ENCODE measurements at places on chromosomes 12 and 14. TPM values are rescaled to one million over a fixed set of nuclear protein-coding genes. Genes with fewer than 3 reads are reported as not detected.
A peak's percentile ranks its signal among the peaks of the same experiment; 100 is the strongest.

- ATAC-seq: no peak
These were observed 46.8 kb downstream of the KCNC2 start for GRCh38 chr12:75162845-75163244.

DNA sequence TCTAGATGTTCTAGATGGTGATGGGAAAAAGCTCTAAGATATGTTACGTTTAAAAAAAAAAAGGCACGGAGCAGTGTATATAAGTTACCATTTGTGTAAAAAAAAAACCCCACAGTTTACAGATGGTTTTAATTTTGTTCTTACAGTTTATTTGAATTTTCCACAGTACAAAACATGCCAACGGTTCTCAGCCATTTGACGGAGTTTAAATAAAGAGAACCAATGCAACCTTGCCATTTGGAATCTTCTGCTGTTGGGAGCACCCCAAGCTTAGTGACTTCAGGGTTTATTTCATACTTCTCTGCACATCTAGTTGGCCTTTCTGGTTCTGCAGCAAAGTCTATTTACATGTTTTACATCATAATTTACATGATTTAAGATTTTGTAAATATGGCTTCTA lies 7.7 kb upstream of the HPD start:
- ATAC-seq: peak; percentile 71

GRCh38 chr12:103207936-103208335 lies 250.5 kb downstream of the ASCL1 start:
- ATAC-seq: peak; percentile 55

IGF1 gene
- 0.60 TPM for total RNA-seq

FAM90A1 gene
- 0.38 TPM for total RNA-seq

All from motor neuron (in vitro differentiated cells).